ENCODE measurements at places on chromosomes 16 and 17. TPM values are rescaled to one million over a fixed set of nuclear protein-coding genes. Genes with fewer than 3 reads are reported as not detected.

KIF2B gene
- not detected for total RNA-seq

ITGAL gene
- not detected for total RNA-seq

IGFALS gene
- total RNA-seq = not detected

PRAC1 gene
- not detected for total RNA-seq

CACNA1H gene
- total RNA-seq = 13.5 TPM

TK1 gene
- total RNA-seq = 236 TPM

HELZ gene
- 6.9 TPM for total RNA-seq

CA5A gene
- total RNA-seq = not detected

PTGES3L gene
- total RNA-seq = 0.73 TPM

TUFM gene
- 293 TPM for total RNA-seq

USP43 gene
- 4.5 TPM for total RNA-seq

CA7 gene
- not detected for total RNA-seq

LRRC75A gene
- 0.75 TPM for total RNA-seq

FBXO39 gene
- not detected for total RNA-seq

KRT25 gene
- not detected for total RNA-seq

NHLRC4 gene
- total RNA-seq = 0.15 TPM

ADAP2 gene
- 3.2 TPM for total RNA-seq

KRT37 gene
- not detected for total RNA-seq

CHTF18 gene
- 27.4 TPM for total RNA-seq

WFIKKN1 gene
- 0.19 TPM for total RNA-seq

ZNF778 gene
- 9.2 TPM for total RNA-seq

SEPTIN12 gene
- not detected for total RNA-seq

TK2 gene
- 18.5 TPM for total RNA-seq

HBQ1 gene
- 6.6 TPM for total RNA-seq

SLC4A1 gene
- not detected for total RNA-seq

MYH8 gene
- total RNA-seq = not detected

SYNGR3 gene
- total RNA-seq = 5.5 TPM

CPHXL gene
- not detected for total RNA-seq

PRAC2 gene
- total RNA-seq = not detected

IFI35 gene
- 18.2 TPM for total RNA-seq

ZMYND15 gene
- total RNA-seq = 0.74 TPM

MYH1 gene
- total RNA-seq = not detected

KRT27 gene
- total RNA-seq = not detected

KCNJ16 gene
- total RNA-seq = 0.21 TPM

SPATA32 gene
- 0.09 TPM for total RNA-seq

ENPP7 gene
- total RNA-seq = not detected

CCL17 gene
- not detected for total RNA-seq

CES4A gene
- total RNA-seq = 2.3 TPM

TBC1D3C gene
- 0.07 TPM for total RNA-seq

HCRT gene
- not detected for total RNA-seq

TSNAXIP1 gene
- total RNA-seq = 0.31 TPM

DRC3 gene
- total RNA-seq = 1.4 TPM
